NCI-H2081 (cell line): ENCODE measurements at places on chromosomes 5 and 9.
A peak's percentile ranks its signal among the peaks of the same experiment; 100 is the strongest.

DNA sequence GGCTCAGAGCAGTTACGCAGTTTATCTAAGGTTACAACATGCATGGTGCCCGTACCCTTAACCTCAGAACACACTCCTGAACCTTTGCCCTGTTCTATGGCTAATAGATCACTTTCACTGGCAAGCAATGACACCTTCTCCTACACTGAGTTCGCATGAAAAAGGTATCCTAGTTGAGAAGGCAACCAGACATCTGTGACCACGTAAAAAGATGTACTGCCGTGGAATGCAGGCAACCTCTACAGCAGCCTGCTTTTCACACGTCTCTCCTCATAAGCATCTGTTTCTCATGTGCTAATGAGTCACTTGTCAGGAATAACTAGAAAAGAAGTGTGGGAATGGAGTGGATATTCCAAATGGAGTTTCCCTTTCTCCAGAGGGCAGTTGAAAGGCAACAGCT, 71.4 kb downstream of the FBXO38 start:
- DNase-seq = no peak

DNA sequence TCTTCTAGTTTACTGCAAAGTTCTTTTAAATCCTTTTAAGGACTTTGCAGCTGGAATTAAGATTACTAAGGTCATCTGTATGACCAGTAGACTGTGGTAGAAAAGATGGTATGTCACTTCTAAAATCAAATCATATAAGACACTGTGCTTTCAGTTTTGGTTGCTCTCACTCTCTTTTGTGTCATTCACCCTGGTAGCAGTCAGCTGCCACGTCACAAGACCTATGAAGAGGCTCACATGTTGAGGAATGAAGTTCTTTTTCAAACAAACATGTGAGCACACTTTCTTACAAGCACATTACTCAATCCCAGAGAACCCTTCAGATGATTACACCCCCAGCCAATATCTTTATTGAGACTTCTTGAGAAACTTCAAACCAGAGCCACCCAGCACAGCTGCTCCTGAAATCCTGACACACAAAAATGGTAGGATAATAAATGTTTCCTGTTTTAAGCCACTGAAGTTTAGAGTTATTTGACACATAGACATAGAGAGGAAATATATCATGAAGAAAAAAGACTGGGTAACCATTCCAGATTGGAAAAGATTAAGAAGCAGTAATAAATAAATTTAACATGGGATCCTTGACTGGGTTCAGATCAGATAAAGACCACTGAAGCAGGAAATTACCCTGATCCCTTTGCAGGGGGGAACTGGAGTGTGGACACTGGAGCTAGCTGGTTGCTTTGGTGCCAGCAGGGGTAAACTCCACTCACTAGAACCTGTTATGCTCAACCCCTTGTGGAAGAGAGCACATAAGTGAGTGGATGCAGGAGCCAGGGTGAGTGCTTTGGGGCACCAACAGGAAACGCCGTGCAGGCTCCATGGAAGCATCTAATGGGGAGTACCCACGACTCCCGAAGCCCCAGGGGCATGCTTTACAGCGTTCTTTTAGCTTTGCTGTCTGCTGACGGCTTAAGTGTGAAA, 64.1 kb downstream of the SLCO4C1 start:
- DNase-seq = no peak

- no peak for DNase-seq
Observed at GRCh38 chr5:16600397-16600796, 16.4 kb downstream of the RETREG1 start.

- no peak for DNase-seq
Observed at GRCh38 chr9:123318202-123318601, 37.8 kb upstream of the CRB2 start.

DNA sequence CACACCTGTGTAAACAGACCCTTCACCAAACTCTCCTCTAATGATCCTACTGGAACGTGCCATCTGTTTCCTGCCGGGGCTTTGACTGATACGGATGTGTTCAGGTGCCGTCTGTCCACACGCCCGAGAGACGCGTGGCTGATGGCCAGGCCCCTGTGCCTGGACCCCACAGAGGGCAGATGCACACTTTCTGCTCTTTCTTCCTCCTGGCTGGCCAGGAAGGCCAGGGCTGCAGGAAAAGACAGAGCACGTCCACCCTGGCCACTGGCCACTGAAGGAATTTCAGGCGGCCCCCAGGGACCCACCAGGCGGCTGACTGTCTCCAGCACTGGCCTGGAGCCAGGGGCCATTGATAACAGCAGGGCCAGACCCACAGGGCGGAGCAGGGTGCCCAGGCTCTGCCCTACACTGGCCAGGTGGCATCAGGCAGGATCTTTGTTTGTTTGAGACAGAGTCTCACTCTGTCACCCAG, 3.6 kb upstream of the ENG start:
- DNase-seq = peak; percentile 36

GRCh38 chr5:53019320-53019719, 30.2 kb downstream of the ITGA2 start:
- DNase-seq = no peak

DNA sequence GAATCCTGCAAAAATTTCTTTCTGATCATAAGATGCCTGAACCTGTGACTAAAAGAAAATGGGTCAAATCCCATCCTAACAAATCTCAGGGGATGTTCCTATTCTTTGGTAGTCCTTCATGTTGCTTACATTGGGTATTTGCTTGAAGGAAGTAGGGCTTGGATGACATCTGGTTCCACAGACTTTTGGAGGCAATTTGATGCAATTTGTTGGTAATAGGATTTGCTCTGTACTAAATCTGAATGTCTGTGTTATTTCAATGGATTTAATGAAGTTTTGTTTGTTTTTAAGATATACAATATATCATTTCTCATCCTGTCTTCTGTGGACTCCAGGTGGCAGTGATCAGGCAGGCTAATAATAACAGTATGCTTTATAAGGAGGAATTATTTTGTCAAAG, 457.9 kb downstream of the ZSWIM6 start:
- no peak for DNase-seq

DNA sequence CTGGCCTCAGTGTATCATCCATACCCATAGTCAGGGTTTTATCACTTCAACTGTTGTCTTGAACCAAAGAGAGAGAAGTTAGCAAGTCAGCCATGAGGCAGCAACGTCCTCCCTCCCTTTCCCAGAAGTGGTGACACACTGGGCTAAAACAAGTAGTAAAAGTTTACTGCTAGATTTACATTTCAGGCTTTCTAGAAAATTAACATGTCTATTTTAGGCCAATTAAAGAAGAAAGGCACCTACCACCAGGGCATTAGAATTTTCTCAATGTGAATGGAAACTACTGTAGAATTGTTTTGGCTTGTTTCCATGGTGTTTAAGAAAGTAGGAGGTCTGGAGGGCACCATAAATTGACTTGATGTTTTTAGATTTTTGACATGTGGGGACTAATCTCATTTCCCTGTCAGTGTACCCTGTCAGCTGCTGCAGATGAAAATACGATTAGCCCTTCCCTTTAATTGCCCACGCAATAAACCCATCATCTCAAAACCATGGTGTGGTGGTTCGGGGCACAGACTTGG, 121.8 kb upstream of the ELL2 start:
- no peak for DNase-seq

GRCh38 chr9:69945671-69946141, 97.9 kb upstream of the MAMDC2 start:
- DNase-seq = no peak

- no peak for DNase-seq
Observed at GRCh38 chr9:32344551-32345182, 39.8 kb upstream of the ACO1 start.

DNA sequence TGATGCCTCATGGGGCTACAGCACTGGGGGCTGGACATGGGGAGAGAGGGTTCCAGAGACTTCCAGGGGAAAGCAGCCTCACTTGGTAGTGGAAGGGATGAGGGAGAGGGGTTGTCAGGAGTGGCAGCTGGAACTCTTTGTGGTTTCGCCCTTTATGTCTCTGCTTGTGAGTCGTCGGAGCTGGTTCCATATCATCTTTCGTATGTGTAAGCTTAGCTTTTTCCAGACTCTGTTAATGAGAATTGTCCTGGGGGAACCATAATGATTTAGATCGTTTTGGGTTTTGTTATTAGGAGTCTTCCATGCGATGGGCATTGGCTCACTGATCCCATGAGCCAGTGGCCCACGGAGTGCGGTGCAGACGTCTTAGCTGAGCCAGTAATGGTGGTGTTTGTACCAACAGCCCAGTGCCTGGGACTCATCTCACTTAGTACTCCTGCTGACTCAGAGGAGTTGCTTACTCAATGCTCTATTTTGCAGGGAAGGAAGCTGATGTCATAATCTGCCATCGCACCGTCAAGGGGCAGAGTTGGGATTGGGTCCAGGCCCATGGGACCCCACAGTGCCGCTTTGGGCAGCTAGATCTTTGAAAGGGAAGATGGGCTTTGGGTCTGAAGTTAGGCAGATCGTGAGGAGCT, 48.5 kb downstream of the NEK6 start:
- DNase-seq = no peak

DNA sequence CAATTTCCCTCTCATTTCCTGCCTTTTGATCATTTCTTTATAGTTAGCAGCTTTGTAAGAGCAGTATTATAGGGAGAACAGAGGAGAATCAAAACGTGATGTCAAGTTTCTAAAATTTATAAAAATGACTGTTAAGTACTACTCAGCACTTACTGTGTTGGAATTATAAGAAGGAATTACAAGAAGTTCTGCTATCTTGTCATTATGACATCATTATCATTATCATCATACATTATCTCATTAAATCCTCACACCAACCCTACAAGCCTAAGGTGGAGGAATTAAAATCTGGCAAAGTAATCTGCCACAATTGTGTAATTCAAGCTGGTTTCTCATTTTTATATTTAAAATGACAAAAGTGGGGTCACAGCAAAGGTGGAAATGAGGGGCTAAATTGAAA, 316.2 kb upstream of the CD180 start:
- no peak for DNase-seq

DNA sequence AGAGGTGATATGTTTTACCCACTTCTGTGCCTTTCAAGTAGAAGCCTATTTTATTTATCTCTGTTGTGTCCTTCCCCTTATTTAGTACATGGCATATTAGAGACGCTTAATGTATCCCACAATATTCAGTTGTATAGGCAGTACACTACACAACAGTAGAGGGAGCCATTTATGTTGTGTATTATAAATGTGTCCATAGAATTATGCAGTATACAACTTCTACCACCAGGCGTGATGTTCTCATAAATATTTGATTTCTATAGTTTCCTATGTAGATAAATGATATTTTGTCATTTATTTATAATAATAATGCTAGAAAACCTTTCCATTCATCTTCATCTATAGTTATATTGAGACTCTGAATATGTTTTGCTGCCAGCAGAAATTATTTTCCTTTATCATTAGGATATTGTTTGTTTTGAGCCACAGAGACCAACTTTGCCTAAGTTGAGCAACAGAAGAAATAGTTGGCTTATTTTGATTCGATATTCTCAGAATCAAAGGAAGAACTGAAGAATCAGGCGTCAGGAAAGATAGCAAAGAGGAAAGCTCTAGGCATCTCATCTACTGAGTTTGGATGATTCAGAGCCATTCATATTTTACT, 81.7 kb downstream of the ADAMTS19 start:
- no peak for DNase-seq

- DNase-seq = no peak
Observed at GRCh38 chr9:75418518-75418917, 330.2 kb downstream of the OSTF1 start.

- DNase-seq = no peak
Observed at GRCh38 chr5:94771742-94772141, 153.3 kb downstream of the SLF1 start.

- DNase-seq = no peak
Observed at GRCh38 chr9:136609838-136610311, 52.8 kb upstream of the EGFL7 start.

DNA sequence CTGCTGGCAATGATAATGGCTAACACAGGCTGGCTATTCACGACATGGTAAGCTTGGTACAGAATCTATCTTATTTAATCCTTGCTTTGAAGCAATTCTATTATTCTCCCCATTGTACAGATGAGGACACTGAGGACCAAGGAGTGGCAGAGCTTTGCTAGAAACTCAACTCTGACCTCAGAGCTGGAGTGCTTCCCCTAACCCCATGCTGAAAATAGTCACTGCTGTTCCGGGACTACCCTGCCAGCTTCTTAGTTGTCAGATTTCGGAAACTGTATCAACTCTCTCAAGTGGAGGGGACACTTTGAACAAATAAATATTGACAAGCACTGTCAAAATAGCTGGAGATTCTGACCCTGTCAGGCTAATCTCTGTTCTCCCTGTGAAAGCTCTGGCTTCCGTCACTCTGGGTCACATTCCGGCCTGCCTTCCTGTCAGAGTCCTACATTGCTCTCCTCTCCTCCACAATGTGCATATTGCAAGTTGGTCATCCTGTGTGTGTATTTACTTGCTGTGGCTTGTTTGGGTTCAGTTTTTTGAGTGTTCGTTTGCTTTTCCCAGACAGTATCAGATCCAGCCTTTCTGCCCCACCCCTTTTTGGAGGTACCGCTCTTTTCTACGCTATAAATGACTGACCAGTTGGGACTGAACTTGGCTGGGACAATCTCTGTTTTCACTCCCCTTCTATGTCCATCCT, 134.3 kb upstream of the MAP1B start:
- no peak for DNase-seq

DNA sequence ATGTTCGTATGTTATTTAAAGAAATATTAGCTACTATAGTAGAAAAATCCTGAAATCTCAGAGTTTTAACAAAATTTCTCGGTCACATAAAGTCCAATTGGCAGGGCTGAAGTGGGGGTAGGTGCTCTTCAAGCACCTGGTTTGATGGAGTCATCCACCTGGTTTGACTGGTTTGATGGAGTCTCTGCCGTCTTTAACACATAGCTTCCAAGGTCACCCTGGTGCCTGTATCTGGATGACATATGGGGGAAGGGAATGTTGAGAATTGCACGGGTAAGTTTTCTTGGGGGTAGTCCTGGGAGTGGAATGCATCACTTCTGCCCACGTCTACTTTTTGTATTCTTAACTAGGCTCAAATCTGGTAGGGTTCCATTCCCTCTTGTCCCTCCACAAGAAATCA, 351.2 kb downstream of the SH3GL2 start:
- no peak for DNase-seq

DNA sequence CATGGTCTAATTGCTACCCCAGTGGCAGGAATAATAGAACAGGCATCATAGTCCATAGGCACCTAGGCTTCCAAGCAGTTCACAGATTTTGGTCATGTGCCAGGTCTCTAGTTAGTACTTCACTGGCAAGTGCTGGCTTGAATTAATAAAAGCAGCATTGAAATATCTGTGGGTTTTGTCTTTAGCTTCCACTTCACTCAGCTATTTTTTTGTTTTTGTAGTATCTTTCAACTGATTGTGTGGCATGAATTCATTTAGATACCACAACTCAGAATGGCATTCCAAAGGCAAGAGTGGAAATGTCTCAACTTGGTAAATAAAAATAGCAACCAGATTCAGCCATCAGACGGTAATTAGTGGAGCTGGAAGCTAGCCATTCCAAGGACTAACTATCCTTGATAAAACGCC, 27.9 kb upstream of the ITGA2 start:
- DNase-seq = peak; percentile 18
